ENCODE measurements at places on chromosomes 16 and 17.

- no peak for DNase-seq
Observed at GRCh38 chr16:78117391-78117790, 17.9 kb downstream of the WWOX start.

DNA sequence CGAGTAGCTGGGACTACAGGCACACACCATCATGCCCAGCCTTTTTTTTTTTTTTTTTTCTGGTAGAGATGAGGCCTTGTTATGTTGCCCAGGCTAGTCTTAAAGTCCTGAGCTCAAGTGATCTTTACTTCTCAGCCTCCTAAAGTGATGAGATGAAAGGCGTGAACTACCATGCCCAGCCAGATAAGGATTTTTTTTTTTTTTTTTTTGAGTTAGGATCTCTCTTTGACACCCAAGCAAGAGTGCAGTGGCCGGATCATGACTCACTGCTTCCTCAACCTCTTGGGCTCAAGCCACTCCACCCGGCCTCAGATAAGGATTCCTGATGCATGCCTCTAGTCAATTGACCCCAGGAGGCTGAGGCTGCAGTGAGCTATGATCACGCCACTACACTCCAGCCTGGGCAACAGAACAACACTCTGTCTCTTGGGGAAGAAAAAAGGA lies 11.2 kb upstream of the PLEKHG4 start:
- DNase-seq, result peak; percentile 88

DNA sequence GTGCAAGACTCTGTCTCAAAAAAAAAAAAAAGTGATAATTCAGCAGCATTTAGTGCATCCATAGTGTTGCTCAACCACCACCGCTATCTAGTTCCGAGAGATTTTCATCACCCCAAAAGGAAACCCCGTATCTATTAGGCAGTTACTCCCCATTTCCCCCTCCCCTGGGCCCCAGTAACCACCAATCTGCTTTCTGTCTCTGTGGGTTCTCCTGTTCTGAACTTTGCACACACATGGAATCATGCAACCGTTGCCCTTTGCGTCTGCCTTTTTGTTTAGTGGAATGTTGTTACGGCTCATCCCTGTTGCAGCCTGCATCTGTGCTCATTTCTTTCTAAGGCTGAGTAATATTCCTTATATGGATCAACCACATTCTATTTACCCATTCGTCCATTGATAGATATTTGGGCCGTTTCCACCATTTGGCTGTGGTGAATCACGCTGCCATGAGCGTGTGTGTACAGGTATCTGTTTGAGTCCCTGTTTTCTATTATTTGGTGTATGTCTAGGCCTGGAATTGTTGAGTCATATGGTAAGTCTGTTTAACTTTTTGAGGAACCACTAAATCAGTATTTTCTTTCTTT lies 8.7 kb upstream of the SYNGR2 start:
- DNase-seq, result no peak

DNA sequence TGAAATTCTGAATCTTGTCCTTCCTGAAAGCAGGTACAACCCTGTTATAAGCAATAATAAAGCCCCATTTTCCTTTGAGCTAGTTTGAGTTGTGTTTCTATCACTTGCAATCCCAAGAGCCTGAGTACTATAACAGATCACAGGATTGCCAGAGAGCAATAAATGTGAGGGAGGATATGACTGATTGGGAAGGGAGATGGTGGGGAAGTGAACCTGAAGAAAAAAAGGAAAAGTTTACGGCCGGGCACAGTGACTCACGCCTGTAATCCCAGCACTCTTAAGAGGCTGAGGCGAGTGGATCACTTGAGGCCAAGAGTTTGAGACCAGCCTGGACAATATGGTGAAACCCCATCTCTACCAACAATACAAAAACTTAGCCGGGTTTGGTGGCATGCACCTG lies 80.4 kb downstream of the COX10 start:
- peak; percentile 48 for DNase-seq

- peak; percentile 69 for DNase-seq
Observed at GRCh38 chr17:66347661-66348514, 45.5 kb downstream of the PRKCA start.

DNA sequence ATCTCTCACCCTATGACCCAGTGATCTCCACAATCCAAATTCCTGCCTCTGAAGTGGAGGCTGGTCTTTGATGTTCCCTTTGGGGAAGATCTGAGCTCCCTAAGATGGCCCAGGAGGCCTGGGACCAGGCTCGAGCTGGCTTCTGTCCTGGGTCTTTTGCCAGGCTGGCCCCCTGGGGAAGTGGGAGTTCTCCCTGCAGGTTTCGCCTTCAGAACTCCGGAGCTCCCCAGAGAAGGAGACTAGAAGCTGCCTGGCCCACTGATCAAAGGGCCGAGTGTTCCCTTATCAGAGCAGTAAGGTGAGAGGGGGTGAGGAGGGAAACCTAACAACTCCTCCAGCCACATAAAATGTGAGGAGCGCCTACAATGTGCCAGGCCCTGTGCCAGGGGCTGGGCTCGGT lies 147.1 kb downstream of the IRF8 start:
- DNase-seq, result no peak

DNA sequence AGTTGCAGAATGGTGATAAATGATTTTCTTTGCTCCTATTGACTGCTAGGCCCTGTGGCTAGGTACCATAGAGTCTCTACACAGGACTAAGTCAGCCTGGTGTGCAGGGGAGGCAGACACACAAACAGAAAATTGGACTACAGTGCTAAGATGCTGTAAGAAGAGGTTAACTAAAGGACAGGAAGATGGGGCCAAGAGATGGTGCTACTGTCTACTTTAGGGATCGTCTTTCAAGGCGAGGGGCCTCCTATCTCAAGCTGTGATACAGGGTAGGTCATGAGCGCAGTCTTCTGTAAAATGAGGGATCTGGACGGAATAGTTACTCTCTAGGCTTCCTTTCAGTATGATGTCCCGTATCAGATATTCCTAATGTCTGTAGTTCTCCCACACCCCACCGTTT lies 817 bp downstream of the NME1 start:
- DNase-seq, result no peak

DNA sequence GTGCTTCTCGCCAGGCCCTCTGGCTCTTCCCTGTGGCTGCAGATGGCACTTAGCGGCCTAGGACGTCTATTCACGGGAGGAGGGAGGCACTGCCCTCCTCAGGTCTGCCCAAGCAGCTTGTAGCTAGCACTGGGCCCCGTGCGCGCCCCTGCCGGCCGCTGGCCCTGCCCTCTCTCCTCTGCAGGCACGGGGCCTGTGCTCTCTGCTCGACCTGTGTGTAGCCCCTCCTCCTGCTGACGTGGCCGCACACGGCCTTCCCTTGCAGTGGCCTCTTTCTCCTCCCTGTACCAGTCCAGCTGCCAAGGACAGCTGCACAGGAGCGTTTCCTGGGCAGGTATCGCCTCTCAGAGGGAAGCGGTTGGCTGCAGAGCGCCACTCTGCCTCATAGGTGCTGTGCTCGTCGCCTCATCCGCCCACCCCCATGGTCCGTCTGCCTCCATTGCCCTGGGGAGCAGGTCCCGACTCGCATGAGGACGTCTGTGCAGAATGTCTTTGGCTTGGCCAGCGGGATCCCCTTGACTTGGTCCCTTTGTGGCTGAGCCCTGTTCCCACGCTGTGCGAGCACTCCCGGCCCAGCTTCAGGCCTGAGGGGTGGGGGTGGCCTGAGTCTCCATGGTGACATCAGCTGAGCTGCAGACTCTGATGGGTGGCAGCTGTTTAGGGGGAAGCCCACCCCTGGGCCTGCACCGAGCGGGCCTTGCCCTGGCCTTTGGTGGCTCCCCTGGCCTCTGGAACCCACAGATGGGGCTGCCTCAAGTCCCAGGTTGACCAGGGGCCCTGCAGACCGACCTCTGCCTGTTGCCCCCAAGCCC lies 34.6 kb downstream of the TSC2 start:
- no peak for DNase-seq

DNA sequence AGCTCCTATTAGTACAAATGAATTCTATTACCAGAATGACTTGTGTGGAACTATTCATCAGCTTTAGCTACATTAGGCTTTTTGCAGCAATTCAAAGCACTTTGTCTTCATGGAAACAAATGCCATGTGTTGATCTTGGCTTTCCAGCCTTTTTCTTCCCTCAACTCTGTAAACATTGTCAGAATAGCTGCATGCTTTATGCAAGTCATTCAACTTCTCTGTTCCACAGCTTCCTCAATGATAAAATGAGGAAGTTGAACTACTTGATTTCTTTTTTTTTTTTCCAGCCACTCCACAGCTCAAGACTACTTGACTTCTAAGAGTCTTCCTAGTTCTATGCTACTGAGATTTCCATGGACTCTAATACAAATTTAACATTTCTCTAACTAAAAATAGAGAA lies 41.1 kb downstream of the KIAA0753 start:
- no peak for DNase-seq

- DNase-seq, result peak; percentile 28
Observed at GRCh38 chr17:15236281-15237105, 28.6 kb downstream of the PMP22 start.

GRCh38 chr17:50836826-50837225 lies 1.4 kb downstream of the WFIKKN2 start:
- no peak for DNase-seq

DNA sequence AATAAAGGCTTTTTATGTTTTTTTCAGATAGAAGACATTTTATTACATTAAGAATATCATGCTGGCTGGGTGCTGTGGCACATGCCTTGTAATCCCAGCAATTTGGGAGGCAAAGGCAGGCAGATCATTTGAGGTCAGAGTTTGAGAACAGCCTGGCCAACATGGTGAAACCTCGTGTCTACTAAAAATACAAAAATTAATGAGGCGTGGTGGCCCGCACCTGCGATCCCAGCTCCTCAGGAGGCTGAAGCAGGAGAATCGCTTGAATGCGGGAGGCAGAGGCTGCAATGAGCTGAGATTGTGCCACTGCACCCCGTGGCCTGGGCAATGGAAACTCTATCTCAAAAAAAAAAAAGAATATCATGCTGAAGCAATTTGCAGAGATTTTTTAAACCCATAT lies 29.1 kb upstream of the HAPSTR1 start:
- DNase-seq, result no peak

DNA sequence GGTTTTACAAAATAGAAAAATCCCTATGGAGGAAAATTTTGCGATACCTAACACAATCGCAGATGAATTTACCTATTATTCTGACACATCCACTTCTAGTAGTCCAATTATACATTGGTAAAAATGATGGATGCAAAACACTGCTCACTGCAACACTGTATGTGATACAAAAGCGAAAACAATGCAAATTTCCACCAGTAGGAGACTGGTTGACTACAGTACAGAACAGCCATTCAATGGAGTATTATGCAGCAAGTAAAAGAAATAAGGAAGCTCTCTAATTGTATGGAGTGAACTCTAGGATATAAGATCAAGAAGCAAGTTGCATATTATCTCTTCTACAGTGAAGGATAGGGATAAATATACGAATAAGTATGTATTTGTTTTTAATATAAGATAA lies 48.5 kb downstream of the SETD6 start:
- DNase-seq, result no peak

Data from Daoy (cell line).